ENCODE measurements at places on chromosomes 11 and 22. TPM values are rescaled to one million over a fixed set of nuclear protein-coding genes. Genes with fewer than 3 reads are reported as not detected.

DNA sequence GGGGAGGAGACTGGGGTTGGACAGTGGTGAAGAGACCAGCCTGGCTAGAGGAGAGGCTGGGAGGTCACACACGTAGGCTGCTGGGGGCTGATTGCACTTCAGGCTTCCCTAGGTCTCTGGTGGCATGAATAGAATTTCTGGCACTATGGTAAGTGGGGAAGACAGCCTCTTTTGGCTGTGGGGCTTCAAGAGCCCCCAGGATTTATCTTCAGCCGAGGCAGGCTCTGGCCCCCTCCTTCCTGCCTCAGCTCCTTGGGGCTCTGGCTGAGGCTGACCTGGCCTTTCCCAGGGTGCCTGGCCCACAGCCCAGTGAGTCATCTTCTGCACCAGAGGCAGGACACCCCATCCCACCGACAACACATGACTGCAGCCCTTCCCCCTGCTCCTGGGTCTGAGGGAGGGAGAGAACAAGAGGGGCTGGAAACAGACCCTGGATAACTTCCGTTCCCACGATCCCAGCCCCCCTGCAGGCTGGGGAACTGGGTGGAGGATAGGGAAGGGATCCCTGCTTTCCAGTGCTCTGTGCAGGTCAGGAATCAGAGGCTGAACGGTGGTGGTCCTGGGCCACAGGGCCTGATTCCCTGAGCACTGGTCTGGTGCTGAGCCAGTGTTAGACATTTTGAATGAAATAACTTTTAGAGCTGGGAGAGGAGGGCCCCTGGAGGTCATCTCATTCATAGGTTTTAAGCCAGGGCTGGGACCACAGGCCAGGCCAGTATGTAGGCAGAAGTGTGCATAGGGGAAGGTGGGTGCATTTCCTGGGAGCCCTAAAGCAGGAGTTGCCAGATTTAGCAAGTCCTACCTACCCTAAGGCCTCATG is 26.5 kb downstream of the ARHGEF17 start:
- no peak for DNase-seq

- DNase-seq = no peak
These were observed 173.8 kb downstream of the LARGE1 start for GRCh38 chr22:33746501-33746928.

GRCh38 chr11:125398475-125398874 is 97.6 kb downstream of the FEZ1 start:
- no peak for DNase-seq

DNA sequence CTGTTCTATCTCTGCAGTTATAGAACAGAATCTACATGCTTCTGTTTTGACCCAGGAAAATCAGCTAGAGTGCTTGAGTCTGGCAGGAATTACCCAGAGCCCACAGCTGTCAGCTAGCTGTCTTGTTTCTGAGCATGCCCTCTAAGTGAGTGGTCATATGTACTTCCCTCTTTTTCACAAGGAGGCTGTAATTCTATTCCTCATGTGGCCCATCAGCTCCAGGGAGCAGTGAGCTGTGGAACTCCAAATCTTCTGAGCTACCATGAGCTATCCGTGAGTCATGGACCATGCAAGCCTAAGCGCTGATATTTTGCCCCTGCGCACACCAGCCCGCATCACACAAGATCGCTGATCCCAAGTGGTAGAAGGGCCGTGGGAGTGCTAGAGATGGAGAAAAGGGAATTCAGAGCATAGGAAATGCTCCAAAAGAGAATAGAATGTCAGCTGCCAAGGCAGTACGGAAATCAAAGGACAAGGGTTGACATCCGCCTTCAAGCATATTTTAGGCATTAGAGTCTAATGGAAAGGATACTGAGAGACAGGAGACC is 5.4 kb downstream of the FJX1 start:
- DNase-seq = peak; percentile 59

GRCh38 chr11:32224580-32224979 is 133.7 kb downstream of the RCN1 start:
- no peak for DNase-seq

GRCh38 chr11:62269654-62270278 is at the start of gene SCGB2A2:
Gene SCGB2A2 (plus strand): TSS chr11:62270158. CDS start chr11:62270217, 59 bp downstream.
- DNase-seq = no peak

DNA sequence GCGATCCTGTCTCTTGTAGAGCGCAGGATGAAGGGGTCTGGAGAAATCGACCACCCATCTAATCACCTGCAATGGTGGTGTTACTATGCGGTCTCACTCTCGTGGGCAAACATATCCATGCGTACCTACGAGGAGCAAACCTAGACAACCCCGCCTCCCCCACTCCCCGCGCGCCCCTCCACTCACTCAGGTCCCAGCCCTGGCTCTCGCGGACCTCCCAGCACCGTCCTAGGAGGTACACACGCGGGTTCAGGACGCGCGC is 887 bp downstream of the TRPC6 start:
- DNase-seq = no peak

- no peak for DNase-seq
These were observed 4.7 kb upstream of the C11orf96 start for GRCh38 chr11:43937434-43938411.

DNA sequence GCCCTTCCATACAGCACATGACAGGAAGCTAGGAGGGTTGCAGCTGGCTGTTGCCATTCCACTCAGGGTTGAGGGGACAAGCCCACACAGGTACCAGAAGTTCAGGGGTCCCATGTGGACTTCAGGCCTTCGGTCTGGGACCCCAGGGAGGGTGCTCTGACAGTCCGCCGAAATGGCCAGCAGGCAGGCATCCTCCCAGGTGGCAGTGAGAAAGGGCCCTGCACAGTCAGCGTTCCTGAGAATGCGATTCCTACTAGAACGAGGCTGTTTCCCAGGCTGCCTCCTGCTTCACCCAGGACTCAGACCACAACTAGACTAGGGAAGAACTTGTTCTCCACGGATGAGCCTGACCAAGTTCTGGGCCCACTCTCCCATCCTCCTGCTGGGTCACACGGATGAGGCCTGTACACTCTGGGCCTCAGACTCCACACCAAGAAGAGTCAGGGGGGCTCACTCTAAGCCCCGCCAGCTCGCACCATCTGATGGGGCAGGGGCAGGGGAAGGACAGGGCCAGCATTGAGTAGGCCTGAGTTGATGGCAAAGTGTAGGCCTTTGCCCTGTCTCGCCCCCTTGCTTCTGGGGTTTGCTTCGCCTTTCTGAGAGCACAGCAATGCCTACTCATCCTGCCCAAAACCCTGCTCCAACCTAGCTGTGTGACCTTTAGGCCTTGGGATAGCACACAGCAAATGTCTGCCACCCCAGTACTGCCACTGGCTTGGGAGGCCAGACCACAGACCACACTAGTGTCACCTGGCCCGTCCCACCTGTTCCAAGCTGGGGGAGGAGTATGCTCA is 14.0 kb downstream of the KCNQ1OT1 start:
- no peak for DNase-seq

- no peak for DNase-seq
These were observed 71.5 kb downstream of the RCN1 start for GRCh38 chr11:32162351-32162750.

DNA sequence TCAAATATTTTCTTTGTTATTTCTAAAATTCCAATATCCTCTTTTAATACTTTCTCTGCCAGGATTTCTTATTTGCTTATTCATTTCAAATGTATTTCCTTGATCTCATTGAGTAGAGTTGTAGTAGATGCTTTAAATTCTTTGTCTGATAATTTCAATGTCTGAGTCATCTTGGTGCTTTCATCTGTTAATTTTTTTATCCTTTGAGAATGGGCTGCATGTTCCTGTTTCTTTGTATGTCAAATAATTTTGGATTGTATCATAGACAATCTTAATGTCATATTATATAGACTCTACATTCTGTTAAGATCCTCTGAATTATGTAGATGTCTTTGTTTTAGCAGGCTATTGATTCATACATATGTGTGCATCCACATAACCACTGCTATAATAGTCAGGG is 57.5 kb downstream of the MYEOV start:
- DNase-seq = no peak

- DNase-seq = no peak
These were observed 67.9 kb upstream of the GRK3 start for GRCh38 chr22:25496396-25497064.

DNA sequence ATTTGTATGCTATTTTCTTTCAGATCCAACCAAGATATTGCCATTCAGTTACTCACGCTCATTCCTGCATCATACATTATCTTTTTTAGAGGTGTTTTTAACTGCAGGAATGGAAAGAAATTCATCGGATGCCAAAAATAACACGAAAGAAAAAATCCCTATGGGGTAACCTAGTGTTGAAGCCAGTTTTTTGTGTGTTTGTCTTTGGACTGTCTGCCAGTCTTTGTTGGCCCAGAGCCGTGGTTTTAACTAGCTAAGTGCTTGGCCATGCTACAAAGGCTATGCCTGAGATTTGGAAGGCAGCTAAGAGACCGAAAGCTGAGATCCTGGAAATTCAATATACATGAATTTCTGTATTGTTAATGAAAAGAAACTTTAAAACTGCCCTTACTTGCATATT is 309.8 kb upstream of the CNTN5 start:
- DNase-seq = no peak

GRCh38 chr11:35810045-35810645 is 133.7 kb upstream of the LDLRAD3 start:
- DNase-seq = no peak

- no peak for DNase-seq
These were observed 6.9 kb downstream of the CDC42EP1 start for GRCh38 chr22:37566903-37567798.

DNA sequence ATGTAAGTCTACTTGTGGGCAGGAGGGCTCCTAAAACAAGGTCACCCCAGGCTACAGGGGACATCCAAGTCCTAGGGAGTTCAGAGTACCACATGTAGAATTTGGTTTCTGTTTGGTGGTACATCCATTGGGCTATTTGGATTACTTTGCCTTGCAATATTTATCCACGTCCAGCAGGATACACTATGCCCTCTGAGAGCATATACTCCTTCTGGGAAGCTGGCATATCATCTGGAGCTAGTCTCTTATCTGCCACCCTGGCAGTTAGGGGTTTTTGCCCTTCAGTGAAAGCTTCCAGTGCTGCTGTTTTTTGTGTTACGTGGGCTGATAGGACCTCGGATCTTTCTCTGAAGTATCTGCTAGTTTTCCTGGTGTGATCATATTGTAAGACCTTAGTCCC is 7.3 kb downstream of the LMO2 start:
- DNase-seq = no peak

DNA sequence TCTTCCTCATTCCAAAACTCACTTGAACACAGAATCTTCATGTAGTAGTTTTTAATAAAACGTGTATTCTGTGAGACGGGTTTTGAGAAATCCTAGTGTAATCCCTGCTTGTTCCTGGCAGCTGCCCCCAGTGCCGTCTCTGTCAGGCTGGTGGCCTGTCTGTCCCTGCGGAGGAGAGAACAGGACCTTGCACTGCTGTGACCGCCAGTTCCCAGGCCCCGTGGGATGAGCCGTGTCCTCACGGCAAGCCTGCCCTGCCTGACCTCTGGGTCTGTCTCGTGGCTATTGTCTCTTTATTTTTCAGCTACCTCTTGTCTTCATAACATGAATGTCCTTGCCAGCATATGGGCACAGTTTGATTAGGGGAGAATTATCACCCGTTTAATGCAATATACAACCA is 535.5 kb upstream of the B3GAT1 start:
- DNase-seq = no peak

- DNase-seq = no peak
These were observed 60.1 kb downstream of the ARFGAP3 start for GRCh38 chr22:42797011-42797410.

DNA sequence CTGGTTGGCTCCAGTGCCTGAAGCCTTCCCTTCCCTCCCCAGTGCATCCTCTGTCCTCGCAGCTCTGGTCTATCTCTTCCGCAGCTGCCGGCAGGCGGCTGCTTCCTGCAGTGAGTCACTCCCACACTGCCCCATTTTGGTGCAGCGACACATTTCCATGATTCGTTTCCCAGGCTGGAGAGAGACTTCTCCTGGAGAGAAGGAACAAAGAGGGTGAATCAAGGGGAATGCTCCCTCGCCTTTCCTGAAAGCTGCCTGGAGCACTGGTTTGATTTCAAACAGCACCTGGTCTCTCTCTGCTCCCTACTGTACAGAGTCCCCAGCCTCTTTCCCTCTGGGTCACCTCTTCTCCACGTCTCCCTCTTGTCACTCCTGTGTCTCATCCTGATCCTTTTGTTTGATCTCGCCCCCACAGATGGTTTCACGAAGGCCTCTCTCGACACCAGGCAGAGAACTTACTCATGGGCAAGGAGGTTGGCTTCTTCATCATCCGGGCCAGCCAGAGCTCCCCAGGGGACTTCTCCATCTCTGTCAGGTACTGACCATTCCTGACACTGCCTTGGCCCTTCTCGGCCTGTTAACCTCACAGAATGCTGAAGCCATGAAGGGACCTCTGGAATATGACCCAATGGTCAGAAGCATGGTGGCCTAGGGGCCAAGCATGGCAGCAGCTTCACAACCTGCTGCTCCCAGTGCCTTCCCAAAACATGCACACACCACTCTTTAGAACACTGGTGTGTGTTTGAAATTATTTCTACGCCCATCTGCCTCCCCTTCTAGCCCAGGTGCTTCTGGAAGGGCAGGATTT is at the start of gene TMA7B:
Gene TMA7B (plus strand): TSS at position 758 of the 808 bp plus-strand sequence. CDS start 3,978 bp downstream, outside the sequence.
- peak; percentile 21 for DNase-seq

GRCh38 chr22:35443790-35444684 is 44.1 kb downstream of the MCM5 start:
- no peak for DNase-seq

DNA sequence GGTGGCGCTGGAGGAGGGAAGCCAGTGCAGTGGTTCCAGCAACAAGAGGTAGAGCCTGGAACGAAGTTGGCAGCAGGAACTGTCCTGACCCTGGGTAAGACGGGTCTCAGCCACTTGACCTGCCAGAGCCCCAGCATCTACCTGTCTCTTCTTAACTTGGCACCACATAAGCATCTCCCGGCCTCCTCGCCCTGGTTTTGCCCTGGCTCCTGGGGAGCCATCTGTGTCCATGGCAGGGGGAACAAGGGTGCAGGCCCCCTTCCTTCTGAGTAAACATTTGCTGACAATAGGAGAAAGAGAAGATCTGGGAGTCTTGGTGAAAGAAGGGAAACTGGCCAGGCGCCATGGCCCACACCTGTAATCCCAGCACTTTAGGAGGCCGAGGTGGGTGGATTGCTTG is 12.8 kb downstream of the P2RY2 start:
- DNase-seq = no peak

Gene CLTCL1
- 6.6 TPM for polyA plus RNA-seq

Gene C22orf42
- not detected for polyA plus RNA-seq

Gene FAM181B
- polyA plus RNA-seq = not detected

Gene MYO7A
- polyA plus RNA-seq = not detected

Gene SBF1
- 20.5 TPM for polyA plus RNA-seq

Gene B3GAT1
- not detected for polyA plus RNA-seq

Gene OR51B6
- polyA plus RNA-seq = not detected

Gene OR51B2
- polyA plus RNA-seq = not detected

Gene KRTAP5-7
- polyA plus RNA-seq = not detected

Gene GRM5
- polyA plus RNA-seq = 0.01 TPM

Gene SCO2
- polyA plus RNA-seq = 0.15 TPM

Gene STK33
- 8.3 TPM for polyA plus RNA-seq

Gene ANO9
- not detected for polyA plus RNA-seq

Gene MGAT3
- 0.15 TPM for polyA plus RNA-seq

Gene PIWIL4
- polyA plus RNA-seq = 1.0 TPM

Gene C11orf65
- 0.63 TPM for polyA plus RNA-seq
